Activated CD4-positive, CD25-positive, alpha-beta regulatory T cell treated with anti-CD3 and anti-CD28 coated beads, Interleukin-2, amount 50 U/mL, for 16 hours (primary cell): ENCODE measurements at places on chromosomes 12 and 14.

DNA sequence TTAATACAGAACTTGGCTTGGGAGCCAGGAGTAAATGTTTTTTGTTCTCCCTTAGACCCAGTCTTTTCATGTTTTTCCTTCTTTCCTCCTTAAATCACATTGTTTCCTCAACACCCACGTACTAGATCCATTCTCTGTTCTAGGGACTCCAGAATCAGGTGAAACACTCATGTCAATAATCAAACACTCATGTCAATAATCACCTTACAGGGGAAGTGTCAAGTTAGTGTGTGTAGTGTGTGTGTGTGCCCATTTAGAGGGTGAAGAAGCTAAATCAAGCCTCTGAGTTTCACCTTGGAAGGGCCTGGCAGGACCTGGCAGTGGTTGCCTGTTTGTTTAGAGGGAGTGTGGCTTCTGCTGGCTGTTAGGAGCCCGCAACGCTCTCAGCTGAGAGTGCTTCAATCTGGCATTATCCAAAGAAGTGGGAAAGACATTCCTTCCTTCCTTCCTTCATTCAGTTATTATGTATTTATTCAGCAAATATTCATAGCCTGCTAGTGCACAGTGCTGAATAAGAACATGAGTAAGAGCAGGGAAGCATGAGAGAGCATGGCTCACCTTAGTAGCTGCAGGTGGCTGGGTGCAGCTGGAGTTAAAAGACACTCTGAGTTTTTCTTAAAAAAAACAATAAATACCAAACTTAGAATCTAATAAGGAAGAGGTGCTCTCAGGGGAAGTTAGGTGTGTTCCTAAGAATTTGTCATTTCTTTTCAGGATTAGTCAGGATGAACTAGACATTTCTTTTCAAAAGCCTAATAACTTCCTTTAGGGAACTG, 17.6 kb upstream of the EID3 start:
- DNase-seq: no peak

- no peak for DNase-seq
Observed at GRCh38 chr12:65269603-65270002, 8.9 kb upstream of the MSRB3 start.

GRCh38 chr14:49796025-49796424, 28.1 kb downstream of the KLHDC2 start:
- DNase-seq: no peak

DNA sequence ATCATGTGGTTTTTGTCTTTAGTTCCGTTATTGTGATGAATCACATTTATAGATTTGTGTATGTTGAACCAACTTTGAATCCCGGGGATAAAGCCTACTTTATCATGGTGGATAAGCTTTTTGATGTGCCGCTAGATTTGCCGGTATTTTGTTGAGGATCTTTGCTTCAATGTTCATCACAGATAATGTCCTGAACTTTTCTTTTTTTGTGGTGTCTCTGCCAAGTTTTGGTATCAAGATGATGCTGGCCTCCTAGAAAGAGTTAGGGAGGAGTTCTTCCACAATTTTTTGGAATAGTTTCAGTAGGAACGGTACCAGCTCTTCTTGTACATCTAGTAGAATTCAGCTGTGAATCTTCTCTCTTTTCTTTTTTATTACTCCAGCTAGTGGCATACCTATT, 6.9 kb upstream of the KRT6B start:
- DNase-seq: no peak

DNA sequence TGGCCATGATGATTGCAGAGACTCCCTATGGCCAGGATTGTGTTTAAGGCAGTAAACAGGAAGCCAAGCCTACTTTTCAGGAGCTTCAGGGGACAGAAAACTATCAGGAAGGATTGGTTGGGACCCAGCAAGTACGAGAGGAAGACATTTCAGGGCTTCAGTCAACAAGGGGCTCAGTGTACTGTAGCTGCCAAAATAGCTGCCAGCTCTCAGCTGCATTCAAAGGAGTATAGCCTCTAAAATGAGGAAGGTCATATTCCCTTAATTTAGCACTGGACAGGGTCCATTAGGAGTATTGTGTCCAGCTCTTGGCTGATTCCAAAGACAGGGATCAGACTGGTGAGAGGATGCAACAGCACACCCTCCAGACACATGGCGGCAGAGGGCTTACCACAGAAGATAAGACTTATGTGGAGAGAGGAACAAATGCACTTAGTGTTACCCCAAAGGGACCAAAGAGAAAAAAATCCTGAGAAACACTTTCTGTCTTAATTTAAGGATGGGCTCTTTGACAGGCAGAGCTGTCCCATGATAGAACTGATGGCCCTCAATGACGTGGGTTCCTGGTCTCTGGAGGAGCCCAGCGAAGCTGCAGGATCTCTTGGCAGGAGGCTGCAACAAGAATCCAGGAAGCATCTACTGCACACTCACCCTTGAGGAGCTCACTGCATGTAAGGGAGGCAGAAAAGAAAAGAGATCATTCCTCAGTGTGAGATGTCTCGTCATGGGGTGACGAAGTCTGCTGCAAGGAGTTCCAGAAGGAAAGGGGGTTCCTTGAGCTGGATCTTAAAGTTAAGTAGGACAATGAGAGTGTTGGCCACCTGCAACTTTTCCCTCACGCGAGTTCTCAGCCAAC, 14.8 kb downstream of the BDKRB1 start:
- DNase-seq: no peak

GRCh38 chr12:29253906-29254625, 105.0 kb downstream of the FAR2 start:
- DNase-seq: no peak

DNA sequence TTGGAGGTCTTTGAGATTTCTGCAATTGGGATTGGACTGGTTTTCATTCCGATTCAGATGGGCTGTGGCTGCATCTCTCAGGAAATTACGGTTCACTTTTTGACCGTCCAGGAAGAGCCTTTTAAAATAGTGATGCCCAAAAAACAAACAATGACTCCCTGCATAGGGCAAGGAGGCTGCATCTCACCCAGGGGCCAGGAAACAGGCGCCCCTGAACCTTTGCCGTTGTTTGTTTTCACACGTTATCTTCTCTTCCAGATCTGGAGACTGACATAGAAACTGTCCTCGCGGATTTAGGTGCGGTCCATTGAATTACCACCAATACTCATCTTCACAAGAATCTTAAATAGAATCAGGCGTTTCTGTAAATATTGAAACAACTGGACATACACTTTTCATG, 66.0 kb downstream of the FLRT2 start:
- DNase-seq: no peak

DNA sequence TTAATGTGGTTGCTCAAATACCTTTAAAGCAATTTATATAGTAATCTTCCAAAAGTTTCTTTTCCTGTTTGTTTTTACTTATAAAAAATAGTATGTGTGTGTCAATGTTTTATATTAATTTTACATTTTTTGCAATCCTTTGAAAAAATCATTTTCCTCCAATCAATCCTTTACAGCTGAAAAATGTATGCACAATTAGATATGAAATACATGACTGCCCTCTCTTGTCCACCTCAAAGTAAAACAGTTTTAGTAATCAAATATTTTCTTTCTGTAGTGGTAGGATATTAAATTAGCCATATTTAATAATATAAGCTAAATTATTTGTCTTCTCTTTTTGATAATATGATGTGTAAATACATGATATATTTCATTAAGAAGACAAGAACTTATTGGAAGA, 269.9 kb downstream of the ADAMTS20 start:
- no peak for DNase-seq

- DNase-seq: no peak
Observed at GRCh38 chr14:74963178-74963704, 7.8 kb upstream of the PGF start.

DNA sequence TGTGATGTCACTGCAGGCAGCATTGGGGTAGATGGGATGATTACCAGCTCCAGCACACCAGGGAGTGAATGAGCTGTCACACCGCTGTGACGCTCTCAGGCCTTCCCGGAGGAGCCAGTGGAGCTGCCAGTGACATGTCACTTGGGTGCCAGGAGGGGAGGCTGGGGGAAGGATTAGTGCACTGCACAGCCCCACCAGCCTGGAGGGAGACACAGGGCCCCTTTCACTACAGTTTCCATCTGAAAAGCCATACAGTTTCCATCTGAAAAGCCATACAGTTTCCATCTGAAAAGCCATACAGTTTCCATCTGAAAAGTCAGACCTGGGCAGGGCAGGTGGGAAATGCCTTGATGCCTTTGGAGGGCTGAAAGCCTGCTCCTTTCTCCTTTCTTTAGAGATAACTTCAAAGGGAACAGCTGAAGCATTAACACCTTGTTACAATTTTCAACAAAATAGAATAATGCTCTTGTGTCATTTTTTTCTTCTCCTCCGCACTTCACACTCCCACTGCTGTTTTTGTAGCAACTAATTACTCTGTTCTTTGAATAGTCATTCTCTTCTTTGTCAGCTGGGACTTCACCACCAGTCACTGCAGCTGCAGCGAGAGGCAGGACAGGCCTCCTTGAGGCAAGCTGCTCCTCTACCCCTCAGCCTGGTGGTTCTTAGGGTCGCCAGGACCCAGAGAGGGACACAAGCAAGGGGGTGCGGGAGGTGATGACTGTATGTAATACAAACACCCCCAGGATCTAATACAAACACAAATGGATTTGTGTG, 256.9 kb upstream of the RGS6 start:
- DNase-seq: no peak

GRCh38 chr12:4157122-4157521, 116.4 kb upstream of the CCND2 start:
- DNase-seq: no peak

GRCh38 chr12:46774322-46774633, 51.5 kb downstream of the SLC38A4 start:
- DNase-seq: no peak
